Fibroblast of skin of left biceps (primary cell): ENCODE measurements at places on chromosomes 6 and 20.
A peak's percentile ranks its signal among the peaks of the same experiment; 100 is the strongest.

GRCh38 chr6:14423330-14423729 lies 305.8 kb downstream of the CD83 start:
- DNase-seq = no peak

DNA sequence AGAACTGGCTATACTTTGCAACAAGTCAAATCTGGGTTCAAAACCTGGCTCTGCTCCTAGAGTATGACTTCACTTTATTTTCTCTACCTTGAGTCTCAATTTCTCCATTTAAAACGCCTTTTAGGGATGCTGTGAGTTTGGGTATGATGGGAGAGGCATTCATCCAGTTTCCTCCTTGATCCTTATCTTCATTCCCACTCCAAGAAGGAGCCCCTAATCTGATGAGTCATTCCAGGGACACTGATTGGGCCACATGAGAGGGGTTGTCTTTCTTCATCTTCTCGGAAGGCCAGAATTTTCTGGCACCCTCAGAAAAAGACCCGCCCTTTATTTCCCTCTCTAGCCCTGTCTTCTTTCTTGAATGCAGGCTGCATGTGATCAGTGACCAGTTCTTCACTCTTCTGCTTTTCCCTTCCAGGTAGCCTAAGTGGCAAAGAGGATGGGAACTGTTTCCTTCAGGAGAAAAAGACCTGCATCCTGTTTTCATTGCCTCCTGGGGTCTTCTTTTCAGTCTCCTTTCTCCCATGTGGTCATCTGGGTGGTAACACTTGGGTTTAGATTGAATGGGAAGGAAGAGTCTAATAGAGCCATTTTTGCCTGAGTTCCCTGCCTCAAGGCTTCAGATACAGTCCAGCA lies 32.1 kb upstream of the PNRC1 start:
- DNase-seq = no peak

GRCh38 chr6:41694815-41695526 lies 40.4 kb downstream of the TFEB start:
- no peak for DNase-seq

- no peak for DNase-seq
Measured at GRCh38 chr6:42368181-42368580, 83.5 kb downstream of the TRERF1 start.

DNA sequence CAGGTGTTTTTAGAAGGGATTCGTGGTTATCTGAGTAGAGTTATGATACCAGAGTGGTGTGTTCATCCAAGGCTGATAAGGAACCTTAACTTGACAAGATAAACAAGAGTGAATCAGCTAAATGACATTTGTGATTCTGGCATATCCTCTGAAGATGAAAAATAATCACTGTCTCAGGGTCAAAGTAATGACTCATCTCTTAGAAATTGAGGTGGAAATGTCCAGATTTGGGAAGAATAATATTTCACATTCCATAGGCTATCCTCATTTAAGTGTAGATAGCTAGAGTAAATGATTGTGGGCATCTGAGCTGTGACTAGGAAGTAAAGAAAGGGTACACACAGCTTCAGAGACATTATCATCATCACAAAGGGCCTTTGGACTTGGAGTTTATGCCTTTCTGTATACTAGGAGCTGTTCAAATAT lies 255.7 kb downstream of the GJA1 start:
- DNase-seq = peak; percentile 42

- no peak for DNase-seq
Measured at GRCh38 chr6:150417250-150417649, 48.4 kb downstream of the IYD start.

DNA sequence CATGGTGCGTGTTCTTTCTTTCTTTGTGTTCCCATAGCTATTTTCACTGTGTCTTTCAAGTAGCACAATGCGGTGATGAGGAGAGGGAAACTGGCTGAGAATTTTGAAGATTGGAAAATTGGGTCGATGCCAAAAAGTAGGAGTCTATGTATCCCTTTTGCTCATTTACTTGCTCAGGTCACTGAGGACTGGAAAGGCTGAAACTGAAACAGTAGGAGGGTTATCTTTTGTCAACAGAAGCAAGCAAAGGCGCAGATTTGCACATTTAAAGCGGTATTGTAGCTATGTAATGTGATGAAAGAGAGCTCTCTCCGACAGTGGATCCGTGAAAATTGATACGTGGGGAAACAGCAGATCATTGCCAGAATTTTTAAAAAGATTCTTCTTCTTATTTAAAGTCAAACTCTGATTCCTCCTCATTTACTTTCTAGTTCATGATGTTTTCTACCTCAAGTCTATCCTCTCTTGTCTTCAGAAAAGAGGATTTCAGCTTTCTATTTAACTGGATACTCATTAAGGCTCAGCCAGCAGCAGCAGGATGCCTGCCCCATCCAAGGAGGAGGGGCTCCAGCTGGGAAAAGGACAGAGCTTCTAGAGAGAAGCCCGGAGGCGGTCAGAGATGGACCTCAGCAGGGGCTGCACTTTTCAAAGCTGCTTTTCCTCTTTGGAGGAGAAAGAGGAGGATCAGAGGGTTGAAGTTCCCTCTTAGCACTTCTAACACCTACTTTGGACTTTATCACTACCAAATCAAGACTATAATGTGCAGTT lies 15.9 kb upstream of the FYN start:
- no peak for DNase-seq

DNA sequence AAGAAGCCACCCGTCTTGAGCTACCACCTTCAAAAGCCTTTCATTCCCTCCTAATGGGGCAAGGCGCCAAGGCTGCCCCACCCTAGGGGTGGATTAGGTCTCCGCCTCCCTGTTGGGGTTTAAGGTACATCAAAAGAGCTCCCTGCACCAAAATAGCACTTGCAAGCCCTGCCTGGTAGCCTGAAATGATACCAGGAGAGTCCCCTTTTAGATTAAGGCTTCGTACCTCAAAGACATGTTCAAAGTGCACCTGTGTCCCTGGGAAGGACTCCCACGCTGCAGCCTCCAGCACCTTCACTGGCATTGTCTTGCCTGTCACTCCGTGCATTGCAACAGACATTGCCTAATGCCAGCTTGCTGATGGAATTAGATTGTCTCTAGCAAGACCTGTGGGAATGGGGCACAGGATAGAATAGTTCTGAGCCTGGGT lies 15.7 kb upstream of the CDKN1A start:
- DNase-seq = no peak

GRCh38 chr6:47302043-47302442 lies 7.7 kb downstream of the TNFRSF21 start:
- DNase-seq = no peak

DNA sequence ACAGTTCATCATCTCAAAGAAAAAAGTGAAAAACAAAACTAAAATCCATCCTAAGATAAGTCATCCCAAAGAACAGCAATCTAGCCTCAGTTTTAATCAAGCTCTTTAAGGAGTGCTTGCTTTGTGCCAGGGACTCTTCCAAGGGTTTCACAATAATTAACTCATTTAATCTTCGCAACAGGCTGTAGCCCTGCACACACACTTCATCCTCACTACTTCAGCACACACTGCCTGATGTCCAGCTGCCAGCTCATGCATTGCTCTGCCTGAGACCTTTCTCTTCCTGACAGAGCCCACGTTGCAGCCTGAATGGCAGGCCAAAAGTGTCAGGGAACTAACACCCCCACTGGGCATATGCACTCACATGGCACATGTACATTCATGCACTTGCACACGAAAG lies 21.2 kb upstream of the PTPRT start:
- DNase-seq = no peak

DNA sequence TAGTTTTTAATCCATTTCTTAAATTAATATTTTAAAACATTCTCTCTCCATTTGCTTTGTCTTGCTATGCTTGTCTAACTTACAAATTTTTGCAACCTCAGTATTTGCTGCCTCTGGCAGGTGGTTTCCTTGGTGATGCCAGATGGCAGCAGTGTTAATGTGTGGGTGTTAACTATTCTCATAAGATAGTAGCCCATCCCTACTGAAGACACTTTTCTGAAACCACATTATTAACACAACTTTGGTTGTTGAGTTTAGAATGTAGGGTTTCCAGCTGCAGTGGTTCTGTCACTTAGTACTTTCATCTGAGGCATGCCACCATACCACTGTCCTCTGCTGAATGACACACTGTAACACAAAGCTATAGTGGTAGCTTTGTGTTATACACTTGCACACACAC lies 75.1 kb downstream of the MYO6 start:
- no peak for DNase-seq

DNA sequence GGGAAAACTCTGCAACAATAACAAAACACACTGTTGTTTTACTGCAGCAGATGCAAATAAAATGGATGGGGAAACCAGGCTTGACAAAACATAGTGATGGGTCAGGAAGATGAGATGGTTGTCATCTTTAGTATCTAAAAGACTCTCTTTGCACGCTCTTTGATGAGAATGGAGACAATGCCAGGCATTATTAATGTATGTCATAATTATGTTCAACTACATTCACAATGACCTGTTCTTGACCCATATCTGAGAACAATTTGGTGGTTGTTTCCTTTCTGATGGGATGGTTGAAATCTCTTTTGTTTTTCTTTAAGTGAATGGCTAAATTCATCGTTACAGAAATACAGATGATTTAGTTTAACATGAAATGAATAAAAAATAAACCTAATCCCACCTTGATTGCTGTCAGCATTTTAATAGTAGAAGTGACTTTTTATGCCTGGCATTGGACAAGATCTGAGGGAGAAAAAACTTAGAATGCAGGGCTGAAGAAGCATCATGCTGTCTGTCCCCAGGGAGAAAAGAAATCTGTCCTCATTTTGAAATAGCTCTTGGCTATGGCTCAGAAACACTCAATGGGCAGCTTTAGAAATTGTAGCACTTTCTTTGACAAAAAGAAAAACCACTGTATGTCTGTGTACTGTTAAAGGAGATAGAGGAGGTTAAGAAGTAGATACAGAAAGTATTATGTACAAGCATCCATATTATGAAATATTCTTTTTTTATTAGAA lies 12.4 kb upstream of the GRIK2 start:
- no peak for DNase-seq

DNA sequence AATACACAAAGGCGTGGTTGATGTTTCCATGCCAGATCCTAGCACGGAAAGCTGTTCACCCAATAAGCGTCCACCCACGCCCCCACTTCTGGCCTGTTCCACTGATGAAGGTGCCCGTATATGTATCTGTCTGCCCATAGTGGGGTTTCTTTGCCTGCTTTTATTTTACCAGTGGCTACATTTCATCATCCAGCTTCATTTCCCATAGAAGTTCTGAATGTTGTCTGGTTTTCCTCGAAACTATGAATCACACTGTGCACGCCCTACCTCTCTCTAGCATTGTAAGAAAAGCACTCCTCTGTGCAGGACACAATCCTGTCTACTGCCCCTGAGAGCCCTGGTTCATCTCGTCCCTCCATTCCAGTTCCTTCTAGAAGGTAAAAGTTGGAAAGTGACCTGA lies 8.8 kb upstream of the CD93 start:
- no peak for DNase-seq

GRCh38 chr6:129901910-129902309 lies 40.8 kb upstream of the TMEM244 start:
- DNase-seq = no peak

DNA sequence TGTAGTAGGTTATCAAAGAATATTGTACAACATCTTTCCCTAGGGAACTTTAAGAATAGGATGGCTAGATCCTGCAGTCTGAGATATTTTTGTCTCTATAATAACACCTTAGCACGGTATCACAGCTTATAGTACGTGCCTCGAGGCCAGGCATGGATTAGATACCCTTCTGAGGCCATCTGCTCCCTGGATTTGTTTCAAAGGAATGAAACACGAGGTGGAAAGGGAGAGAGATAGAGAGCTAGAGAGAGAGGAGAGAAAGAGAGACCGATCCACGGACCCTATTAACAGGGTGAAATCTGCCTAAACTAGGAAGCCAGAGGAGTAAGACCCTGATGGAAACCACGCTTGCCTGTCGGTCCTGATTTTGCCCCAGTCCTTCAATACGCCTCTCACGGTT lies 92.5 kb downstream of the CD83 start:
- DNase-seq = no peak

GRCh38 chr20:62856931-62857619 lies 4.5 kb downstream of the TCFL5 start:
- no peak for DNase-seq

DNA sequence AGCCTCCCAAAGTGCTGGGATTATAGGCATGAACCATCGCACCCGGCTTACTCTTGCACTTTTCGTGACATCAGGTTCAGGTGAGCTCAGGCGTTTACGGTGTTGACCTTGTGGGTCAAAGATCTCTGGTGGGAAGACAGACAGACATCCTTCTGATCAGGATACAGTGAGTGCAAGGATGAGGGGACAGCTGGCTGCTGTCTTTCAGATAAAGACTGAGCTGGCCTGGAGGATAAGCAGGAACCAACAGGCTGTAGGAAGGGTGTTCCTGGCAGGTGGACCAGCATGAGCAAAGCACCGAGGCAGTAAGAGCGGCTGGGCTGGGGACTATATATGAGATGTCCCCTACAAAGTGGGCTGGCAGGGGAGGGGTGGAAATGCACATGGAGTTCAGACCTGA lies 11.1 kb upstream of the GTSF1L start:
- no peak for DNase-seq

DNA sequence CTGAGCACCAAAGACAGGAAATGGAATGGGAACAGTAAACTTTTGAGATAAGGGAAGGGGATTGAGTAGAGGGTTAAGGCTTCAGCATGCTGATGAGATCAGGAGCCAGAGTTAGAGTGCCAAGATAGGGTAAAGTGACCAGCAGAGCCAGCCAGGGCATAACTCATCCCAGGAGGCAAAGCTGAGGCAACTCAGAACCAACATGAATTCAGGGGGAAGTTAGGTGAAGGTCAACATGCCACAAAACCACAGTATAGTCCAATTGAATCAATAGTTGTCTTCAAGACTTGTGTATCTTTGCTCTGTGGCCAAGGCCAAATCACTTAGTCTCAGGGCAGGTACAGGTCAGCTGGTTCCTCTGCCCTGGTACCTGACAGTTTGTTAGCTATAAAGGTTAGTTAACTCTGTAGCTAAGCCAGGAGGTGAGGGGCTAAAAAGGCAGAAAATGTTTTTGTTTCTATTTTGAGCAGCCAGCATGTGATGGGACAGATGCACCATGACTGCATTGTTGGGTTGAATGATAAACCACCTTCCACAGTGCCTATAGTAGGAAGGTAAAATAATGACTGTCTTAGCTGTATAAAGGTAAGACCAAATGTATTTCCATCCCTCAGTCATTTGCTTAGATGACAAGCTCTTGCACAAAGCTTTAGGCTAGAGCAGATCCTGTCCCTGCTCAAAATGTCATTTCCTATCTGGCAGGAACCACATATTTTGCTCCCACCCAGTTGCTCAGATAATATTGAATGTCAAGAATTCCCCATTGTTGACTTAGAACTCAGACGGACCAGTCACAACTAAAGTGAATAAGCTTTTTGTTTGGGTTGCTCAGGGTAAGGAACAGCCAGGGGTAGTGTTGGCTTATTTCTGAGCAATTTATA lies 15.8 kb downstream of the RNF8 start:
- no peak for DNase-seq
